ENCODE measurements at places on chromosomes 7 and 10.

- DNase-seq = no peak
Measured at GRCh38 chr7:123784263-123784662, 35.5 kb upstream of the WASL start.

- DNase-seq = no peak
Measured at GRCh38 chr7:37309493-37309892, 139.2 kb downstream of the ELMO1 start.

GRCh38 chr10:16819436-16819835, 2.2 kb upstream of the RSU1 start:
- DNase-seq = no peak

DNA sequence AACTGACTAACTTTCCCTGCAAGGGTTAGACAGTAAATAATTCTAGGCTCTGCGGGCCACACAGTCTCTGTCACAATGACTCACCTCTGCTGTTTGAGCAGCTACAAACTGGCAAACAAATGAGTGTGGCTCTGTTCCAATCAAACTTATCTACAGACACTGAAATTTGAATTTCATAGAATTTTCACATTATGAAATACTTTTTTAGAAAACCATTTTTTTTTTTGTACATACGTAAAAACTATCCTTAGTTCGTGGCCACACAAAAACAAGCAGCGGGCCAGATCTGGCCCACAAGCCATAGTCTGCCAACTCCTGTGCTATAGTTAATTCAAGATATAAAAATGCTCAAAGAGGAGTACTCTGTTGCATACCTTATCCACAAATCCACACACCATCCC, 32.6 kb downstream of the PIP4K2A start:
- DNase-seq = no peak

All from stimulated activated CD8-positive, alpha-beta memory T cell treated with anti-CD3 and anti-CD28 coated beads, Interleukin-4, amount 100 ng/mL, for 4 hours (primary cell).